ENCODE measurements at places on chromosomes 3 and 15.

GRCh38 chr15:82539691-82540054 lies 584 bp downstream of the RPS17 start:
- DNase-seq, result no peak

GRCh38 chr3:192367616-192368015 lies 359.7 kb downstream of the FGF12 start:
- no peak for DNase-seq

GRCh38 chr3:45167011-45167911 lies 21.1 kb upstream of the CDCP1 start:
- DNase-seq, result peak; percentile 64

DNA sequence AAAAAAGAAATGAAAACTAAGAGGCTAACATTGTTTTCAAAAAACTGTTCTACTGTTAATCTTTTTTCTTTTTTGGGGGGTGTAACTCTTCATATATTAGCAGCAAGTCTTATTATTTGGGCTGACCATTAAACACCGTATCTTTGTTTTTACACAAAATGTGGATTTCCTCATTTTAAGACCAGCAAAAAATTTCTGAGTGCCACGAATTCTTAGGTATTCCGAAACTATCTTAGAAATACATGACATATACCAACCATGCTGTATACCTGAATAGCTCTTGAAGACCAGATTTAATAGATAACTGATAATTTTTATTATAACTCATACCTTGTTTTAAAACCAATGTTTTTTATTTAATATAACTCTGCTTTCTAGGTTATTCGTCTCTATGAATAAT lies 620 bp upstream of the TTC23 start:
- no peak for DNase-seq

DNA sequence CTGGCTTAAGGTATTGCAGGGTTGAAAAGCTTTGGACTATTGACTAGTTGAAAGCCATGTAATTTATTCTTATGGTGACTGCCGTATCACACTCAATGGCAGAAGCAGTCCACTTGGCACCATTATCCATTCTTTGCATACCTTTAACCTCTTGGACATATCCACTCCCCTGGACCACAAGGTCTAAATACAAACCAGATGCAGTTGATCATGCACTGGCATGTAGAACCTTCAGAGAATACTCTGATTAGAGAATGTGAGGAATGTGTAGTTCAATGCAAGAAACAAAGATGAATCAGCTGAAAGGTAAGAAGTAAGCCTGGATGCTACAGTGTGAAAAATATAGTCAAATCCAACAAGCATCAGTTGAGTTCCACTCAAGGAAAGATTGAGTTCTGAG lies 93.1 kb downstream of the FRMD5 start:
- DNase-seq, result no peak

DNA sequence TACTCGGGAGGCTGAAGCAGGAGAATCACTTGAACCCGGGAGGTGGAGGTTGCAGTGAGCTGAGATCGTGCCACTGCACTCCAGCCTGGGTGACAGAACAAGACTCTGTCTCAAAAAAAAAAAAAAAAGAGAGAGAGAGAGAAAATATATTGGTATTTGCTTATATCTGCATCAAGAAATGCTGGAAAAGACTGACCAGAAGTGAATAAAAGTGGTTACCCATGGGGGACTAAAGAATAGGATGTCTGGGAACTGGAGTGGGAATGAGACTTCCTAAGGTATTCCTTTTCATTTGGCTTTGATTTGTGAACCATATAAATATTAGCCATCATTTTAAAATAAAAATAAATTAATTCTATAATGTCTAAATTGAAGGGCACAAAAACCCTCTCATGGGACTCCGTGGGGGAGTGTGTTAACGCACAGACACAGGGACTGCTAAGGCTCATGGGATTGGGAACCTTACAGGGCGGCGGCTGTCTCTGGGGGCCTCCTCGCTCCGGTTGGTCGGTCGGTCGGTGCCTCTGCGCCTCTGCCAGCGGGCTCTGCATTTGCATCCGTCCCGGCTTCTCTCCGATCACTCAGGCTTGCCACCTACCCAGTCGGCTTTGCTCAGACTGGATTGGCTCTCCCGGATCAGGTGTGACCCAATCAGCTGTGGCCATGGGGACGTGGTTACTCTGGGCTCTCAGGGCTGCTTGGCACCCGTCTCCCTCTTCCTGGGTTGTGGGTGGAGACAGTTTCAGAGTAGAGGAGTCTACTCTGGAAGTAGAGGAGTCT lies 12.7 kb upstream of the TSPAN3 start:
- DNase-seq, result peak; percentile 63

- DNase-seq, result peak; percentile 72
Measured at GRCh38 chr15:38699633-38700230, 135.1 kb upstream of the RASGRP1 start.

DNA sequence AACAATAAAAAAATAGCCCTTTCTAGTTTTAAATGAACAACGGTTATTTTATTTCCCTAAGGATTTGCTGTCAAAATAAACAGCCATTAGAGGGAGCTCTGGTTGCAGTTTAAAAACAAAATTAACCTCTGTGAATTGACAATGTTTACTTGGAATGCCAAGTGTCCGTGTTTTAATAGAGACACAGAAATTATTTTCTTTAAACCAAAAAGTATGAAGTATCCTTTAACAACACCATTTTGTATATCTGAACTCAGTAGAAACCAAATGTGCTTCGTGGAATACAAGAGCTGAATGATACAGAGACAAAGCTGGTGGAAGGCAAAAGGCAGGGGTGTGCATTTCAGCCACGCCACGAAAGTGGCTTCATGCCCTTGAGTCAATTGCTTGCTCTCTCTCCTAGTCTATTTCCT lies 74.4 kb downstream of the MOBP start:
- no peak for DNase-seq

DNA sequence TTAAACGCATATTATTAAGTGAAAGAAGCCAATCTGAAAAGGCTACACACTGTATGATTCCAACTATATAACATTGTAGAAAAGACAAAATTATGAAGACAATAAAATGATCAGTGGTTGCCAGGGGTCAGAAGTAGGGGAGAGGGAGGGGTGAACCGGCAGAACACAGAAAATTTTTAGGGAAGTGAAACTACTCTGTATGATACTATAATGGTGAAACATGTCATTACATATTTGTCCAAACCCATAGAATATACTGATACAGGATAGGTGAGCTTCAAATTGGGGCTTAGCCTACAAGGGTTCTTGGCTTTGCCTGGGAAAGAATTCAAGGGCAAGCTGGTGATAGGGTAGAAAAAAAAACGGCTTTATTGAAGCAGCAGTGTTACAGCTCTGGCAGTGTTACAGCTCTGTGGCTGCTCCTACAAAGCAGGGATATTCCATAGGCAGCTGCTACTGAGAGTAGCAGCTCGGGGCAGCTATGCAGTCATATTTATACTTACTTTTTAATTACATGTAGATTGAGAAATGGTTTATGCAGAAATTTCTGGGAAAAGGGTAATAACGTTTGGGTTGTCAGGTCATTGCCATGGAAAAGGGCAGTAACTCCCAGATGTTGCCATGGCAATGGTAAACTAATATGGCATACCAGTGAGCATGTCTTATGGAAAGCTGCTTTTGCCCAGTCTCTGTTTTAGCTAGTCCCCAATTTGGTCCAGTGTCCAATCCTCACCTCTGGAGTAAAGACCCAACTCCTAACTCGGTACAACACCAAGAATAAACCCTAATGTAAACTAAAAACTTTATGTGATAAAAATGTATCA lies 125.1 kb upstream of the SLC25A36 start:
- no peak for DNase-seq

DNA sequence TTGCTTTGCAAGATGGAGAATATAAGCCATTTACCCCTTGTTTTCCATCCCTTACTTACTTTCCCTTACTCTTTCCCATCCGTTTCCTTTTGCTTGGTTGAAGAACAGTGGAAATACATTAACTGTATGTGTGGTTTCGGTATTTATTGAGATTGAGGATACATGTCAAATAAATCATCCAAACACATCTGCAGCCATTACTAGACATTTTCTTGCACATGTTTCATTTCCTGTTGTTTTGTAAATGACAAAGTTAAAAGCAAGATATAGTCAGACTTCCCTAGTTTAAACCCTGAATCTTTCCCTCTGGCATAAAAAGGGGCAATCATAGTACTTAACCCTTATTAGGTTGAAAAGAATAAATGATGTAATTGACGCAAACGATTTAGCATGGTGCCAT lies 82.1 kb upstream of the BCHE start:
- DNase-seq, result no peak

DNA sequence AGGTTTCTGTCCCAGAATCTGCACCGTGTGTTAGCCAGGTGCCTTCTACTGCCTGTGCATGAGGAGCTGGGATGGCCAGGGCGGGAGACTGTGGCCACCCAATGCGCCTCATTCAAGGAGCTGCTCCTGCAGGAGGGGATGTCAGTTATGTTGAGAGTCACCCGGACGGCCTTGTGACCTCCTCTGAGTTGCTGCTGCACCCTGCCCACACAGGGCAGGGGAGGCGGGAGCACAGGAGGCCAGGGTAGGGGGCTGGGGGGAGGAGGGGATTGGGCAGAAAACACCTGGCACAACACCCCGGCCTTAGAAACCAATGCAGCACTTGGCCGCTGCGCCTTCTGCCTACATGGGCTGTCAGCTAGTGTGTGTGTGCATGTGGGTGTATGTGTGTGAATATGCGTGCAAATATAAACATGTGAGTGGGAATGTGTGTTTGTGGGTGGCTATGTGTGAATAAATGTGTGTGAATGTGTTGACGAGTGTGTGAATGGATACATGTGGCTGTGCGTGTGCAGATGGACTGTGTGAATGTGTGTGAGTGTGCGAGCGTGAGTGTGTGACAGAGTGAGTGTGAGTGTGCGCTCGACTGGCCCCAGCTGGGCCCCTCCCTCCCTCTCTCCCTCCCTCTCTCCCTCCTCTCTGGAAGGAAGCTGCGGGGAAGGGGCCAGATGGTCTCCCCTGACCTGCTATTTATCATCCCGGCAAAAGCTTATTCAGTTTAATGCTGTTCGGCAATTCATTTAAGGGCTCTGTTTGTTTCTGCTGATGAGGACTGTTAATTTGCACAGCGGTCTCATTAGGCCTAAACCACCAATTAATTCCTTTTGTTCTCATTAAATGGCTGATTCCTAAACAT lies 106.9 kb downstream of the TLE3 start:
- DNase-seq, result no peak

GRCh38 chr3:111774622-111775021 lies 84.4 kb upstream of the PHLDB2 start:
- no peak for DNase-seq

- no peak for DNase-seq
Measured at GRCh38 chr3:175294793-175295192, 435.7 kb downstream of the NAALADL2 start.

- peak; percentile 89 for DNase-seq
Measured at GRCh38 chr3:67654099-67654843, at the start of gene SUCLG2. TSS of gene SUCLG2 (minus strand) at chr3:67654612. CDS start at chr3:67654586, 26 bp downstream.

- DNase-seq, result no peak
Measured at GRCh38 chr3:94615275-94616065, 552.6 kb downstream of the NSUN3 start.

GRCh38 chr3:33597257-33597689 lies 120.8 kb downstream of the CLASP2 start:
- DNase-seq, result no peak

Measured in erythroblast (primary cell).